Transverse colon (tissue), 4 donors: ENCODE measurements at places on chromosomes 4 and X. TPM values are rescaled to one million over a fixed set of nuclear protein-coding genes. Genes with fewer than 3 reads are reported as not detected.

Gene FAM47B
- total RNA-seq, result not detected

Gene WWC2
- 9.2 TPM for total RNA-seq

Gene DOCK11
- total RNA-seq, result 12.3 TPM

Gene MID2
- 4.6 TPM for total RNA-seq
